ENCODE measurements at places on chromosomes 5 and 9.
A peak's percentile ranks its signal among the peaks of the same experiment; 100 is the strongest.

GRCh38 chr5:59607138-59607765 is 286.3 kb downstream of the PDE4D start:
- no peak for DNase-seq

DNA sequence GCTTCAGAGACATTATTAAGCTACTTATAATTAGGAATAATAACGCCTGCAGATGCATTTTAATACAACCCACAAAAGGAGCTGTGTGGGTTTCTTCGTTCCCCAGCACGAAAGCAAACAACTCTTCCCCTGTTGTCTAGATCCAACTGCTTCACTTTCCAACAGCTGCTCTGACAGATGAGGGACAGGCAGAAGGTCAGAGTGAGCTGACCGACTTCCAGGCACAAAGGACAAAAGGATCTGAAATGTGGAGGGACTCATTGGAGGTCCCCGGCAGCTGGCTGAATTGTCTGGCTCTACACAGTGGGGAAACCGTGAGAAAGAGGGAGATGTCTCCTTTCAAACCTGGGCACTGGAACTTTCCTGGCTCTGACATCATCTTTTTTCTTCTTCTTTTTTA is 79.1 kb upstream of the ALDH1B1 start:
- DNase-seq = no peak

- peak; percentile 49 for DNase-seq
These were observed 255.2 kb downstream of the TMEM167A start for GRCh38 chr5:82821846-82822633.

GRCh38 chr5:159362220-159362619 is 31.9 kb upstream of the IL12B start:
- no peak for DNase-seq

- peak; percentile 49 for DNase-seq
These were observed 60.2 kb downstream of the FBXO38 start for GRCh38 chr5:148443998-148444397.

DNA sequence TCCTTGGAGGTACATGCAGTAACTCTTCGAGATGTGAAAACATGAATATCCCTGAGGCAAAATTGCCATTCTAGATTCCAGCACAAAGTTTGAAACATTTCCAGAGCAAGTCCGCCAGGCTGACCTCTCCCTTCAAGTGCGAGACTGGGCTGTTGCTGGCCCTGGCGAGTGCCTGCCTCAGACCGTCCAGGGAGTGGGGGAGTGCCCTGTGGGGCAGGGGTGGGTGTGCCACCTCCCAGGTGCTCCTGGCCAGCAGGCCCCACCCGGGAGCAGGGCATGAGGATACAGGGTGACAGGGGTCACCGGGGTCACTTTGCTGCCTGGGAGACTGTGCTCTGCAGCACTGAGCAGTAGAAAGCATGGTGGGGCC is 199.9 kb downstream of the AOPEP start:
- no peak for DNase-seq

DNA sequence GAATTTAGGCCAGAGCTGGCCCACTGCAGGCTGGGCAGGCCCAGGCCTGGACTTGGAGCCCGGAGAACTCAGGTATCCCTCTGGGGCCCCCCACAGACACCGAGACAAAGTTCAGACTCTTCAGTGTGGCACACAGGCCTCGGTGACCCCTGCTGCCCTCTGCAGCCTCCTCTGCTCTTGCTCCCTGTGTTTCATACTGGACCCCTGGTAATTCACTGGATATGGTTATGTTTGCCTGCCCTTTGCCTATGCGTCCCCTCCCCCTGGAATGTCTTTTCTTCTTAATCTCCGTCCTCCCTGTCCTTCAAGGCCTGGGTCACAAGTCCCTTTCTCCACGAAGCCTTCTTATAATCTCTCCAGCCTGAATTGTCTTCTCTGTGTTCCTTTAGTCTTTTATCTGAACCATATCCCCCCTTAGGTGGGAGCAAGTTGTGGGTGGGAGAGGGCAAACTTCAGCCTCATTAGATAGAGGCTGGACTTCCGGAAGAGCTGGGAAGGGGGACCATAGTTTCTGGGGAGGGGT is 30.1 kb downstream of the GSN start:
- DNase-seq = no peak

GRCh38 chr9:133142684-133143622 is 20.8 kb downstream of the GBGT1 start:
- no peak for DNase-seq

- no peak for DNase-seq
These were observed 38.2 kb downstream of the CNOT8 start for GRCh38 chr5:154896562-154897165.

DNA sequence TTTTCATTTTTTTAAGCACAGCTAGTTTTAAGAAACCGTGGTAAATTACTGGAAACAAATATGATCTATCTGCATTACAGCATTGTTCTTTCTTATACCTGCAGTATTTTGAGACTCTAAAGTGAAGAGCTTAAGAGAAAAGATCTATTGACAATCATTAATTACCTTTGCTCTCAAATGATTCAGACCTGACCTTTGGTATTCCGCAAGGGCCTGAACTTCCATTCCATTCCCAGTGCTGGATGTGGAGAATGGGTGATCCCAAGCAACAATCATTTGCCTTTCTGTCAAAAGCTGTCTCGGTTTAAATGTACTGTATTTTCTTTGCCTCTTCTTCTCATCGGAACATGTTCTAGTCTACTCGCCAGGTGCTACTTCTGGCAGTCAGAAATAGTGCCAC is 18.9 kb downstream of the NREP start:
- DNase-seq = no peak

DNA sequence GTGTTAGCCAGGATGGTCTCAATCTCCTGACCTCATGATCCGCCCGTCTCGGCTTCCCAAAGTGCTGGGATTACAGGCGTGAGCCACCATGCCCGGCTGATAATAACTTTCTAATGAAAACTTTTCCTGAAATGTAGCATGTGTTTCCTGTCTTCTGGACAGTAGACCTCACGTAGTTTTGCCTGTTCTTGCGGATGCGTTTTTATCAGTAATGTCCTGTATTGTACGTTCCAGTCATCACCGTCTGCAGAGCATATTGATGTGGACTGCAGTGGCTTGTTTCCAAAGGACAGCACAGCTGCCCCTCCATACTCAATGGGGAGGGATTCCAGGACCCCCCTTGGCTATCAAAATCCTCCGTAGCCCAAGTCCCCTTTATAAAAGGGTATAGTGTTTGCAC is 12.8 kb downstream of the EXOC3 start:
- no peak for DNase-seq

- DNase-seq = no peak
These were observed 626.7 kb downstream of the PRR16 start for GRCh38 chr5:121090822-121091221.

DNA sequence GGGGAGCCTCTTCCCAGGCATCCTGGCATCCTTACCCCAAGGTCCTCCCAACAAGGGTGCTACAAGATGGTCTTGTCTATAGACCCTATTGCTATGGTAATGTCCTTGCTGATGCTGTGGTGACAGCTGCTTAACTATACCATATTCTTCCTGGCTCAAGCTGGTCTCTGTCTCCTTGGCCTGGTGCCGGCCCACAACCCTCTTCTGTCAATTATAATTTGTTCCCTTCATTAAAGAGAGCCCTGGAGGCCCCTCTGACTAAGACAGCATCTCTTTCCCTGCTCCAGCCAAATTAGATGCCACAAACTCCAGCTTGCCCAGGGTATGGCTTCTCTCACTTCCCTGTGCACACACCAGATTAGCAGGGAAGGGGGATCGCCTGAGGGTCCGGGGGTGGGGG is 86.7 kb downstream of the PSD2 start:
- no peak for DNase-seq

DNA sequence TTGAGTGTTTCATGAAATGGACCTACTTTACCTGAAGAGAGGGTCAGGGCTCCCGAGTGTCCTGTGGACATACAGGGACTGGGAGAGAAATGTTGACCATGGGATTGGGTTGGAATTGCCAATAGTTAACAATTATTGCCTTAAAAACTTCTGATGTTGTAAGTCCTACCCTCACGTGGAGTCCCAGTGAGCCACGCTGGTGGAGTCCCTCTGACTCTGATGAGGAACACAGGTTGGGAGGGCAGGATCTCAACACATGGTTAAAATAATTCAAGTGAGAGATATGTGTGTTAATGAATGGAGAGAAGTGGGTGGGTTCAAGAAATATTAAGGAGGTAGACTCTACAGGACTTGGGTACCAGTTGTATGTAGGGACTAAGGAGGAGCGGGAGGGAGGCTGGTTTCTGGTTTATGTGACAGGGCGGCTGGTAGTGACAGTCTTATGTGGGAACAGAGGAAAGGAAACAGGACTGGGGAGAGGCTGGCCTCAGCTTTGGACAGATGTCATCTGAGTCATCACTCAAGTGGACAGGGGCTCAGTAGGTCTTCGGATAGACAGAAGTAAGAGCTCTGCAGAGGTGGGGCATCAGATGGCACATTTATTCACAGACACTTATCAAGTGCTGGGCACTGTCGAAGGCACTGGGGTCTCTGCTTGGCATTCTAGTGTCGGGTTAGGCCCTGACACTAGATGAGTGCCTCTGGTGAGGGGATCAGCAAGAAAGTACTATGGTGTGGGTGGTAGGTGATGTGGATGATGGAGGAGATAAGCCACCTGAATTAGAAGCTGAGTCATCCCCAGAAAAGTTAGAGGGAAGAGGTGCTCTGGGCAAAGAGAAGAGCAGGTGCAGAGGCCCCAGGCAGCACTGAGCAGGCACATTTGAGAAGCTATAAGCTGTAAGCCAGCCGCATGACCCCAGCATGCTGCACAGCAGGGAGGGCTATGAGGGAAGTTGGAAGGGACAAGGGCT is 27.2 kb downstream of the MAML1 start:
- no peak for DNase-seq

- no peak for DNase-seq
These were observed 42.8 kb downstream of the VLDLR start for GRCh38 chr9:2664174-2665065.

DNA sequence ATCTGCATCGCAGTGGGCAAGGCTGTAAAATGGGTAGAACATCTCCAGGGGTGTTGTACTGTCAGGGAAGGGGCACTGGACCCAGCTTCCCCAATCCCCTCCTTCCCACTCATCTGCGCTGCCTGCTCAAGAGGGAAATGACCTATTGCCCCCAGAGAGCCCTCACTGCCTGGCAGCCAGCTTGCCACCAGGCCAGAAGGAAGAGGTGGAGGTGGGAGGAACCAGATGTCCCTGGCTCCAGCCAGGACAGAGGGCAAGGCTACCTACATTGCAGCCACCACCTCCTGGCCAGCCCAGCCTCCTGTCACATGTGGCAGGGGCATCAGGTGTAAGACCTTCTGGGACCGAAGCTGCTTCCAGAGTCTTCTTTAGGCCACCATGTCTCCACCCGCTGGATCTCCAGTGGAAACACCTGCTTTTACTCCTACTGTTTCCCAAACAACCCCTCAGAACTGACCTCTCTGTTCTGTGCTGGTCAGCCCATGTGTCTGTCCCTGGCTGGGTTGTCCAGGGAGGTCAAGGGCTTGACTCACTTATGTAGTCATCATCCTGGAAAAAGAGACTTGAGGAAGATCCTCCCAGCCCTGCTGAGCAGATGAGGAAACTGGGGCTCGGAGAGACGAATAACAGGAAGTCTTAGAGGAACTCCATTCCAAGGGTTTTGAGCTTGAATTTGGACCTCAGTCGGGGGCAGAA is 42.3 kb downstream of the JADE2 start:
- DNase-seq = peak; percentile 28

DNA sequence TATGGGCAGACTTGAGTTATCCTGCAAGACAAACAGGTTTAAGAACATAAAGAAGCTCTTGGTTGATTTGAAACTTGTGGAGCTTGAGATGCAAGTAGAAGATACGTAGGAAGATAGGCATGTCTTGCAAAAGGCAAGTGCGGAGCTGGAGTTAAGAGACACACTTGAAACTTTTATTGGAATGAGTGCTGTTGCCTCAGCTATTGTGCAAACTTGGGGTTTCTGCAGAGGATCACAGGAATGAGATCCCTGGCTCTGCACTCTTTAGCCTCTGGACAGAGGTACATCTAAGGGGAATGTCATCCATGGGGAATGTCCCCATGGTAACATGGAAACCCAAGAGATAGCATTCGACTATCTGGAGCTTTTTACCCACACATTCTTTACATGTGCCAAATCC is 121.1 kb downstream of the ADCY2 start:
- no peak for DNase-seq

GRCh38 chr5:112968411-112969106 is 8.0 kb upstream of the DCP2 start:
- no peak for DNase-seq

- DNase-seq = no peak
These were observed 739 bp upstream of the SPINK7 start for GRCh38 chr5:148311484-148311883.

DNA sequence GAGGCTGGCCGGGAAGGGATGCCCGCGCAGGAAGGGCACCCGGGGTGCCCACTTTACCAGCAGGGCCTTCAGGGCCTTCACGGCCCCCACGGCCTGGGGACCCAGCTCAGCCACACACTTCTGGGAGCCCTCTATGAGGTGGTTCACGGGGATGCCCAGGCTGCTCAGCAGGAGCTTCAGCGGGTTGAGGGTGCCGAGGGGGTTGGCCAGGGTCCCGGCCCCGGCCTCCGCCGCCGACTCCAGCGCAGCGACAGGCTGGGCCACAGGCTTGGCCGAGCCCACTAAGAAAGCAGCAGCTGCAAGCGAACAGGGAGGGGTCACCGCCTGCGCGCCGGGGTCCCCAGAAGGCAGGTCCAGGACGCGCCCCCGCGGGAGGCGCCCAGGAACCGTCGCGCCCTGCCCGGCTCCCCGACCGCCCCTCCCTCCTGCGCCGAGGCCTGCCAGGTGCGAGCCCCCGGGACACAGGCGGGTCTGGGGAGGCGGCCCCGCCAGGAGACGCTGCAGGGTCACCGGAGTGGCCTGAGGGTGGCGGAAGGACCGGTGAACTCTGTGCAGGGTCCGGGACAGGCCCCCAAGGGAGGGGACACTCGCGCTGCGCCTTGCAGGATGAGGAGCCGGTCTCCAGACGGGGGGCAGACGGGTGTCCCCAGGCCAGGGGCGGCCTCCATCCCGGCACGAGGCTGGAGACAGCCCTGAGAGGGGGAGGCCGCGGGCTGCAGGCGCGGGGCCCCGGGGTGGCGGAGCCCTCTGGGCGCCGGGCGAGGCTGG is 572 bp downstream of the SCGB3A1 start:
- DNase-seq = no peak

- DNase-seq = no peak
These were observed 49.0 kb downstream of the TEX10 start for GRCh38 chr9:100303747-100304146.

DNA sequence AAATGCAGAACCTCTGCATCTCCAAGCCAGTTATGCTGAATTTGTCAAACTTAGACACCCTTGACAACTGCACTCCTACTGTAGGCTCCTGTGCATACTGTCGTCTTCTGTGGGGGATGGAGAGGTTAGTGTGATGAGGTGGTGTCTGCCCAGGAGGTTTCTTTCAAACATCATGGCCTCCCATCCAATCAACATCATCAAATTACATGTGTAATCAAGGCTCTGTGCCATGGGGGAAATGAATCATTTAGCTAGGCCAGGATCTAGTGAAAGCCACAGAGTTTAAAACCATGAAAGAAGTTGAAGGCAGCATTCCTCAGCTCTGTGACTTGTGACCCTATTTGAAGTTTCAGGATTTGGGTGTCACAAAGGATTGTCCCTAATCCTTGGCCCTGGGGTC is 240.6 kb downstream of the MARCHF11 start:
- DNase-seq = peak; percentile 98

Measured in HT1080 (cell line).